ENCODE measurements at places on chromosomes 2 and 18.
A peak's percentile ranks its signal among the peaks of the same experiment; 100 is the strongest.

GRCh38 chr2:74887960-74888700 lies 54.2 kb downstream of the HK2 start:
- no peak for DNase-seq

GRCh38 chr2:161418715-161419637 lies 2.9 kb downstream of the TBR1 start:
- no peak for DNase-seq

DNA sequence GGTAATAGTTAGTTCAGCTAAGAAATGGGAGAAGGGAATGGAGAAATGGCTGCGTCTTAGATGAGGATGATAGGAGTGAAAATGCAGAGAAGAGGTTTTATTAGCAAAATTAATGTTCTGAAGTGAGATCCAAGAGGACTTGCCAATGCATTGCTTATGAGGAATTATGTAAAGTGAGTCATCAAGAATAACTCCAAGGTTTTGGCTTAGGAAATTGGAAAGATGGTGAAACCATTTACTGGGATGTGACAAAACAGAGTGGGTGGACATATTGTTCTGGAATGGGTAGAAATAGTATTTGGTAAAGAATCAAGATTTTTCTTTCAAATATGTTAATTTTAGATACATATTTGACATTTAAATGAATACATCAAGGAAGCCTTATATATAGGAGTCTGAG lies 306.6 kb upstream of the CYRIA start:
- DNase-seq = no peak

- DNase-seq = no peak
These were observed 3.7 kb downstream of the SIGLEC15 start for GRCh38 chr18:45828917-45829811.

- no peak for DNase-seq
These were observed 55.6 kb downstream of the FAM168B start for GRCh38 chr2:131037398-131038257.

- no peak for DNase-seq
These were observed 35.0 kb downstream of the MRPL33 start for GRCh38 chr2:27806311-27807059.

DNA sequence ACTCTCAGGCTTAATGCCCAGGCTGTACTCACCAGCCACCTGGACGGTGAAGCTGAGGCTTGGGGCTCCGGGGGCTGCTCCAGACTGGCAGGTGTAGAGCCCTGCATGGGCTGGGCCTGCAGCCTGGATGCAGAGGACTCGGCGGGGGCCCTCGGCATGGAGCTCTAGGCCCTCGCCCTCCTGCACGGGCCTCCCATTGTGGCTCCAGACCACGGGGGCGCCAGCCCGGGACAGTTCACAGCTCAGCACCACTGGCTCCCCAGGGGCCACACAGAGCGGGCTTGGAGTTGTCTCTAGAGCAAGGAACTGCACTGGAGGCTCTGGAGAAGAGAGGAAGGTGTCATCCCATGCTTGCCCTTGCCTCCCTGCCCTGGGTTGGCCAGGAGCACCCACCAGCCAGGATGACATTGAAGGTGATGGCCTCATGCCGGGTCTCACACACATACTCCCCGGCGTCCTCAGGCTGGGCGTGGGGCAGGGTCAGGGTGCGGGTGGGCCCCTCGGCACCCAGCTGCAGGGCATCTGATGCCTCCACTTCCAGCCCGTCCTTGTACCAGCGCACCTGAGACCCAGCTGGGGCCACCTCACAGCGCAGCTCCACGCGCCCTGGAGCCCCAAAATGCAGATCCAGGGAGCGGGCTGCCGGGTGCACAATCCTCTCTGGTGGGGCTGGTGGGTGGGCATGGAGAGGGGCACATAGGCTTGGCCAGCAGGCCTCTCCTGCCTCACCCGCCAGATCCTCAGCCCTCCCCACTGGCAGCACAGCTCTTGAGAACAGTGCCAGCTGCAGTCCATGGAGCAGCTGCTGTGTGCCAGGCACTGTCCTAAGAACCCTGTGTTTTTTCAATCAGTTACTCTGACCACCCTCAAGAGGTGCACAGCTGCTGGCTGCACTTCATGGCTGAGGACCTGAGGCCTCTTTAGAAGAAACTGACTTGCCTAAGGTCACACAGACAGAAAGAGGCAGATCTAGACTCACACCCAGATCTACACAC lies 13.3 kb downstream of the OBSL1 start:
- DNase-seq = no peak

- DNase-seq = no peak
These were observed 78.4 kb upstream of the ARL5A start for GRCh38 chr2:151906633-151906998.

GRCh38 chr2:66031236-66031635 lies 403.7 kb upstream of the MEIS1 start:
- DNase-seq = no peak

GRCh38 chr2:147182260-147182659 lies 662.6 kb upstream of the ACVR2A start:
- peak; percentile 7 for DNase-seq

DNA sequence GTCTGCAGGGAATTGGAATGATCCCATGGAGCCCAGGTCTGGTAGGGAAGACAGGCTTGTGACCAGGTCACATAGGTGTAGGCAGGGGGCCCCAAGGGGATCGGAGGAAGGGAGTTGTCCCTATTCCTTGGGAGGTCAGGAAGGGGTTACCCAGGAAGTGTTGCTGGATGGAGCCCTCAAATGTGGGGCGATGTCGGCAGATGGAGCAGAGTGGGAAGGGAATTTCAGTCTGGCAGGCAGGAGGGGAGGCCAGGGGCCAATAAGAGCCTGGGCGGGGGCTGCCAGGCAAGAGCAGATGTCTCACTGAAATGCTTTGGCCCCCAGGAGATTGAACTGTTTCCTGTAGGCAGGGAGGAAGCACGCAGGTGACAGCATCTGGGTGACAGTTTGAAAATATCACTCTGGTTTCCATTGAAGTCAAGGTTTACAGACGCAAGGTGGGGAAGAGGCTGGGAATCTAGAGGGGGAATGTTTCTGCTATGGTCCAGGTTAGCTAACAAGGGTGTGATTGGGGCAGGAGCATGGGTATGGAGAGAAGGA lies 81.5 kb upstream of the SMAD2 start:
- no peak for DNase-seq

DNA sequence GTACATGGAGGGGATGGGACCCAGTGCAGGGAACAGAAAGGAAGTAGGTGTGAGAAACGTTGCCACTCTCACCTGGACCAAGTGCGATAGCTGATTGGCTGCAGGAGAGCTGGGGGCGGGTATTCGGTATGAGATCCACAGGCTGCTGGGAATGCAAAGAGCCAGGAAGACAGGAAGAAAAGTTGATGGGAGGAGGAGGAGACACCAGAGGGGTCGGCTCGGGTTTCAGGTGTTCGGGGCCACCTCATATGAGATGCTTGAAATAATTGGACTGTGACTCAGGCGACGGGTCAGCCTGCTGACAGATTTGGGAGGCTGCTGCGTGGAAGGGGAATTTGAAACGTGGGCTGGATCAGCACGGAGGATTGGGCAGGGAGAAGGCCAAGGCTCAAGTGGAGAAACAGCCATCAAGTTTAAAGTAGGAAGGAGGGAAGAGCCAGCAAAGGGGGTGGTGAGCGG lies 65.1 kb downstream of the MRPS9 start:
- no peak for DNase-seq

DNA sequence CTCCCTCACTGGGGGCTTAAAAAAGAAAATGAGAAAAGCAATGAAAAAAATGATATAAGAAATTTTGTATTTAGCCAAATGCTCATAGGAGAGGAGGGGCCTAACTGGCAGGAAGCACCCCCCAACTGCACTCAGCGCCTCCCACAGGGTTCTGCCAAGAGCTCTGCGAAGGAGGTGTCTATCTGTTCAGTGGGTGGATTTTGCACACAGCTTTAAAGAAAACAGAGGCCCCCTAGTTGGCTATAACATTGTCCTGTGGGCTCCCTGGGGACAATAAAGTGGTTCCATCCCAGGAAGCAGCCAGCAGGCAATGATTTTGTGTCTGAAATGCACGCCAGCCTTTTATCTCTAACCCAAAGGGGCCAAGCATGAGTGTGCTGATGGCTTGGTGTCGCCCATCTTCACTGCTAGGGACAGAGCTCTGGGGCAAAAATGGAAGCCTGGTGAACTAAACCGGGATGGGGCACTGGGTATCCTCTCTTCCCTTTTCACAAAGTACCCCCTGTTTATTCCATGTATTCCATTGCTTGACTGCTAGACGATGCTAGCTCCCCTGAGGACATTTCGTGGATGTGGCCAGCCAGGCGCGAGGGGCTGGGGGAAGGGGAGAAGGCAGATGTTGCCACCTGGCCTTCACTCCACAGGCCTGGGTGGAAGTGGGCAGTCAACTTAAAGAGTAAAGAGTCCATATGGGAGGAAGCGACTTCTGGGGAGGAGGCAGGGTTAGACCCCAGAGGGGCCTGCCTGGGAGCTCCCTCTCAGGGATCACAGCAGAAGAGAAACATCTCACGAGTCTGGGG lies 205.7 kb downstream of the CYP26B1 start:
- no peak for DNase-seq

DNA sequence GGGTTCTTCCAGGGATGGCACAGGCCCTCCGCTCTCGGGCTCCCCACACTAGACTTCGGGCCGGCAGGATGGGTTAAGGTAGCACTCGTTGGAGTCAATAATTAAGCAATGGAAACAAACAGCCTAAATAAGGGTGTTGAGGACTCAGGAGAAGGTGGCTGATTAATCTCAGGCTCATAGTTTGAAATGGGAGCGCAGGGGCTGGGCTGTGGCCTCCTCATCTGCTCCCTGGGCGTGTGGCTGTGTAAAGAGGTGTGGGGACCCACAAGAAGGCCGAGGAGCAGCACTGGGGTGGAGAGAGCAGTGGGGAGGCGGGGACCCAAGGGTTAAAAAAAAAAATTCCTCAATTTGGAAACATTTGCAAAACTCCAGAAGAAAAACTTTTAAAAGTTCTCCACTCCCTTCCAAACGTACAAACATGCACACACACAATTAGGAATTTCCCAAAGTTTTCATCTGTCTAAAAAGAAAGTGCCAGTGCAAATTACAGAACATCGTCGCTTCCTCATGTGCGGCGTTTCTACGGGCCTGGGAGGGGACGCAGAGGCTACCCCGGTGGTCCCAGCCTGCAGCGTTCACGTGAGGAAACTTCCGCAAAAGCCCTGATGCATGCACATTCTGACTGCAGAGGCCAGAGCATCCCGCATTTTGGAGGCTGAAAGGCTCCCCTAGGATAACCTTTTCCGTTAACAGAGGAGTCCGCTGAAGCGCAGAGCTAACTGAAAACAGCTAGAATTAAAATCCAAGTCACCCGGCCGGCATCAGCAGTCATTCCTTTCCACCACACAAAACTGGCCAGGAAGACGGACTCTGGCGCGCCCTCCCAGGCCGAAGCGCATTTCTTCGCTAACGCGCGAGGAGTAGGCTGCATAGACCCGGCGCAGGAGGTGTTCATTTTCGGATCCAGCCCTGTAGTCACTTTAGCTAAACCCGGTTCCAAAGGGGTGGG lies 1.0 kb upstream of the TUBB6 start:
- DNase-seq = no peak

DNA sequence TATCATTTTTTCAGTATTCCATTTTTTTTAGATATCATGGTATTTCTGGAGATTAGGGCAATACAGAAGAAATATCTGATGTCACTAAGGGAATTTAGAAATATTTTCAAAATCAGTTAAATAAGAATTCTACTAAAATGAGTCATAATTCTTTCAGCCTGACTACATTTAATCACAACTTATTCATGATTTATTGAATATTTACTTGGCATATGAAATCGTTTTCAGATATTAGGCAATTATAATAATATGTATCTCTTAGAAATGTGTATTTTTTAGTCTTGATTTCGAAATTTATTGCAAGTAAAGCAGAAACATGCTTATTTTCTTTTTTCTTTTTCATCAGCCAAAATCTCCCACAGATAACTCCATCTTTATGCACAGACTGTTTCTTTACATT lies 142.2 kb downstream of the CCDC102B start:
- DNase-seq = no peak

GRCh38 chr2:86064006-86064405 lies 41.7 kb downstream of the POLR1A start:
- no peak for DNase-seq

- no peak for DNase-seq
These were observed 227.2 kb upstream of the HS6ST1 start for GRCh38 chr2:128545829-128546228.

GRCh38 chr18:70683263-70683662 lies 394.4 kb downstream of the SOCS6 start:
- no peak for DNase-seq

DNA sequence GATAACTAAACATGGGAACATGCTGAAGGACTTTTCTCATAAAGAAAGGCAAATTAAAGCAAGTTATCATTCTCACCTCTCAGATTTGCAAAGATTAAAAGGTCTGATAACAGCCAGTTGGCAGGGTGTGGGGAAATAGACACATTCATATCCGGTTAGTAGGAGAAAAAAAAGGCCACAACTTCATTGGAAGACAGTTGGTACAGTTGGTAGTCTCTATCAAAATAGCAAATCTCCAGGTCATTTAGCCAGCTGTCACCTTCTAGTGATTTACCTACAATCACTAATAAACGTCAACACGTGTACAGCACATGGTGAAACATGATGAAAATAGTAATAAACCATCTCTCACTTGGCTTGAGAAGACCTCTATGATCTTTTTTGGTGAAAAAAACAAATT lies 16.6 kb downstream of the INPP5D start:
- DNase-seq = no peak

- no peak for DNase-seq
These were observed 26.5 kb upstream of the KCNF1 start for GRCh38 chr2:10885094-10885860.

GRCh38 chr18:7784171-7784570 lies 217.1 kb downstream of the PTPRM start:
- no peak for DNase-seq

- DNase-seq = no peak
These were observed 21.1 kb downstream of the NBAS start for GRCh38 chr2:15539999-15540398.

GRCh38 chr18:8654503-8655451 lies 45.5 kb downstream of the RAB12 start:
- DNase-seq = no peak

DNA sequence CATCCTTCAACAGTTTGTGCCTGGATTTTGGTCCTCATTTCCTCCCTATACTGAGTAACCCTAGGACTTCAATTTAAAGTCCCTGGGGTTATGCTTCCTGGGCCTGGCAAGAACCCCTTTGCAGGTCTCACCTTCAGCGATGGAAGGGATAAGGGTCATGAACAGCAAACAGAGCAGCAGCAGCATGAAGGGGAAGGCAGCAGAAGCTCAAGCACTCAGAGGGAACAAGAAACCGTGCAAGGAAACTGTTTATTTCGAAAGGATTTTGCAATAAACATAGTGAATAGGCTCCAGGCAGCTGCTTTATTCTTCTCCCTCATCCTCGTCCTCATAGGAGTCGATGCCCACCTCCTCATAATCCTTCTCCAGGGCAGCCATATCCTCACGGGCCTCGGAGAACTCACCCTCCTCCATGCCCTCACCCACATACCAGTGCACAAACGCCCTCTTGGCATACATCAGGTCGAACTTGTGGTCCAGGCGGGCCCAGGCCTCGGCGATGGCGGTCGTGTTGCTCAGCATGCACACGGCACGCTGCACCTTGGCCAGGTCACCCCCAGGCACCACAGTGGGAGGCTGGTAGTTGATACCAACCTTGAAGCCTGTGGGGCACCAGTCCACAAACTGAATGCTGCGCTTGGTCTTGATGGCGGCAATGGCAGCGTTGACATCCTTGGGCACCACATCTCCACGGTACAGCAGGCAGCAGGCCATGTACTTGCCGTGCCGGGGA lies 2.8 kb upstream of the TUBA4B start:
- no peak for DNase-seq

GRCh38 chr2:130851624-130852382 lies 15.1 kb downstream of the ARHGEF4 start:
- no peak for DNase-seq

- no peak for DNase-seq
These were observed 273.7 kb downstream of the TWIST2 start for GRCh38 chr2:239121600-239122012.
